Aorta (tissue), 5 donors: ENCODE measurements at places on chromosomes 13 and 19. TPM values are rescaled to one million over a fixed set of nuclear protein-coding genes. Genes with fewer than 3 reads are reported as not detected.

- no peaks in the 10 kb centered on the region for H3K27me3 ChIP-seq
- peak overlapping the region; percentile 97 for H3K27ac ChIP-seq
- peaks cover 8% of the 10 kb centered on the region for H3K4me1 ChIP-seq
- no peaks in the 10 kb centered on the region for H3K36me3 ChIP-seq
- H3K4me3 ChIP-seq: no peak overlapping the region
- peak; percentile 66 for DNase-seq
Measured at GRCh38 chr19:13037161-13037560, 41.9 kb downstream of the NFIX start.

- no peaks in the 10 kb centered on the region for H3K27me3 ChIP-seq
- H3K4me3 ChIP-seq: no peak overlapping the region
- H3K4me1 ChIP-seq: no peaks in the 10 kb centered on the region
- peaks cover 3% of the 10 kb centered on the region for H3K36me3 ChIP-seq
- no peak overlapping the region for H3K27ac ChIP-seq
Measured at GRCh38 chr19:58396691-58397532, 1.5 kb downstream of the RNF225 start.

RPL36 gene
- 587 TPM for total RNA-seq

DCT gene
- 0.54 TPM for total RNA-seq

KLK12 gene
- total RNA-seq: not detected

IGSF23 gene
- total RNA-seq: not detected

ASPDH gene
- not detected for total RNA-seq
